ENCODE measurements at places on chromosomes 5 and 9.

- DNase-seq, result no peak
Observed at GRCh38 chr5:27706832-27707231, 668.4 kb upstream of the CDH9 start.

- no peak for DNase-seq
Observed at GRCh38 chr5:32836176-32836575, 125.1 kb downstream of the NPR3 start.

- DNase-seq, result no peak
Observed at GRCh38 chr9:116287721-116288120, 134.1 kb downstream of the PAPPA start.

- DNase-seq, result no peak
Observed at GRCh38 chr9:19136129-19136528, 8.8 kb upstream of the PLIN2 start.

DNA sequence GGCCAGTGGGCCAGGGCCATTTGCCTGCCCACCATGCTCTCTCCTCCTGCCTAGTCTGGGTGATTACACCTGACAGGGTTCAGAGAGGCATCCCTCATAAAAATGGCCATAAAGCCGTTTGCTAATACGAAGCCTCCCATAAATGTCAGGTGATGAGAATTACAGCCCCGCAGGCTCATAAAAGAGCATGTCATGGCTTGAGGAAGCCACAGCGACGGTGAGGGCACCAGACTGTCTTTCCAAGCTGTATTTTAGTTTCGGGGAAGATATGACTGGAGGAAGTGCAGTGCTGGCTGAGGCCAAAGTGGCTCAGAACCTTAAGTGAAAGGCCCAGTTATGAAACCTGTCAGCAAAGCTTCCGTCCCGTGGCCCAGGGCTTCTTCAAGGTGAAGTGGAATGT, 18.5 kb upstream of the TCERG1 start:
- no peak for DNase-seq

GRCh38 chr9:33350310-33350709, 52.1 kb downstream of the AQP7 start:
- no peak for DNase-seq

GRCh38 chr5:91586232-91586631, 203.1 kb upstream of the ARRDC3 start:
- no peak for DNase-seq

DNA sequence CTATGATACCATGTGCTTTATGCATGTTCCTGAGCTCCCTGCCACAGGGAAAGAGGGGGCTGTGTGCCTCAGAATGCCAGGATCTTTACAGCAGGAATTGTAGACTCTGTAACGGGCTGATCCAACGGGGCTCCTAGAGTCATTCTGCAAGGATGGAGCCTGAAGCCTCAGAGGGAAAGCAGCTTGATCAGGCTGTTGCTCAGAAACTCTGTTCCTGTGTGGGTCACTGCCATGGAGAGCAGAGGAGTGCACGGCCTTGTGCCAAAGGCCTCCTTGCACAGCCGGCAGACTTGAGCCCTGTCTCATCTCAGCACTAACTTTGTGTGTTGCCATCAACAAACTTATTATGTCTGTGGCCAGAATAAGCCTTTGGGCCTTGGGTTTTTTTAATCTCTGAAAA, 51.8 kb downstream of the AMBP start:
- DNase-seq, result no peak

DNA sequence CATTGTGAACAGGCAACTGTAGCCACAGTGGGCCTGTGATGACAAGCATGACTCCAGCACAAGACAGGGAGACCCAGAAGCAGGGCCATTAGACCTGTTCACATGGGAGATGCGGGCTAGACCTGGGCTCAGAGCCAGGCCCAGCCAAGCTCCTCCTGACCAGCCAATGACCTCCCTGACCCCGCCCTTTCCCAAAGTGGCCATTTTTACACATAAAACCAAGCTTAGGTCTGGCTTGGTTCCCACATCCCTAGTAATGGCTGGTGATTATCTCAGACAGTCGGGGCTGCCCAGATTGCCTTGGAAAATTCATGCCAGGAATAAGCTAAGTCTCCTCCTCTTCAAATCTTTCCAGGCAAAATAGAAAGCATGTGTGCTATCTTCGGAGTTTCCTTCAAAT, 94.1 kb downstream of the FRMD3 start:
- no peak for DNase-seq

DNA sequence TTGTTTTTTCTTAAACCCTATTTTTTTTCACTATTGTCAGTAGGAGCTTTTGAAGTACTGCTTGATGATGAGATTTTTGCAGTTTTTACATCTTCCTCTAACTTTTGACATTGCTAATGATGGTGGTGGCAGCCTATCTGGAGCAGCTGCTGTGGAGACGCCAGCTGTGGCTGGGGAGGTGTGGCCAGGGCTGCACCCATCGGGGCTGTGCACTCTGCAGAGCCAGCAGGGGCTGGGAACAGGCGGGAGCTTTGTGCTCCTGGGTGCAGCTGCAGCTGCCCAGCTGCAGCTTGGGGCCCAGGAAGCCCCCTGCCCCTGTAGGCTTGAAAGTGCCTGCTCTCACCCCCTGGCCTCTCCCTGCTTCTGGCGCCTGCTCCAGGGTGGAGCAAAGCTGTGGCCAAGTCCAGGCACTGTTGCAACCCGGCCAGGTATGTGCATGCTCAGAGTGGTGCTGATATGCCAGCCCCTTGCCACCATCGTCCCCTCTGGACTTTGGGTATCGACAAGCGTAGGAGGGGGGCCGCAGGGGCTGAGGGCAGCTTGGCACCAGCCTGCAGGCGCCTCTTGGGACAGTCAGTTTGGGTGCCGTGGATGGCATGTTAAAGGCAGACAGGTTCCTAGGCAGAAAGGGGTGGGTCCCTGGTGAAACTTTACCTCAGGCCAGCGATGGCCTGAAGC, 39.2 kb downstream of the FER start:
- DNase-seq, result no peak

- no peak for DNase-seq
Observed at GRCh38 chr9:5698810-5699556, 70.1 kb downstream of the RIC1 start.

DNA sequence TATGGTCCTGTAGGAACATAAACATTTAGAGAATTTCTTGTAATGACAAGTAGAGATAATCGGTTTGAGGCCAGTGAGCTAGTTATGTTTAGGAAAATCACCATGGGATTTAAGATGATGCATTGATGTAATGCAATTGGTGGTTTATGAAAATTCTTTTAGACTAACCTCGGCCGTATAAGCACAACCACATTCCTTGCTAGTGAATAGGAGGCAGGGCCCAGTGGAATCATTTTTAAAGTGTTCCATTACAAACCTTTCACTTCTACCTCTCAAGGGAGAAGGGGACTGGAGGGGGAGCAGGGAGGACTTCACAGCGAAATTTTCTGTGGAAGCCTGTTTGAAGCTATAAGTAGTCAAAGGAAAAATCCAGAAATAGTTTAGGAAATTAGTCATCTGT, 71.8 kb upstream of the NFIL3 start:
- no peak for DNase-seq

DNA sequence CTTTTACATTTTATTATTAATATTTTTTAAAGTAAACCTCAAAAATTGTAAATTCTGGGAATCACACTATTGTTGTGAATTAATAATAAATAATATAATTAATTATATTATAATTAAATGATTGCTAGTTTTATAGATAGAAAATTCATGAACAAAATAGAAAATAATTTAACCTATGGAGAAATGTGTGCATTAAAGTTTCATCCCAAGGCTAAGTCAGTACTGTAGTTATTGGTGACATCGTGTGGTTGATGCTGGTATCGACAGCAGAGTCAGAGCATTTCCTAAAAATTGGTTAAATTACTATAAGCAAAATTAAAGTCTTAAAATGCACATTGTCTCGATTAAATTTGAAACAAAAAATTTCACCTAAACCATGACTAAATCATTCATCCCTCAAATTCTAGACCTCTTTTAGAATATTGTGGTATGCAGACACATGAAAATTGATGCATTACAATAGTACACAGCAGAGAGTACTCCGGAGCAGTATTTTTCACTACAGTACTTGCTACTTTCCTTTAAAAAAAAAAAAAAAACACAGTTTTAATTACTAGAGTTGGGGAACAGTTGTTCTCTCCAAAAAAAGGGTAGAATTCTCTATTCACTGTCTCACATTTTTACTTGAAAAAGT, 73.9 kb downstream of the RORB start:
- no peak for DNase-seq

All from activated naive CD4-positive, alpha-beta T cell treated with anti-CD3 and anti-CD28 coated beads, Interleukin-2, amount 50 U/mL, for 16 hours (primary cell).